NCI-H1105 (cell line): ENCODE measurements at places on chromosomes 7 and 10.

- no peak for DNase-seq
These were observed 24.2 kb upstream of the MACC1 start for GRCh38 chr7:20241194-20241910.

- DNase-seq: no peak
These were observed 32.5 kb downstream of the DYDC1 start for GRCh38 chr10:80324086-80324485.

DNA sequence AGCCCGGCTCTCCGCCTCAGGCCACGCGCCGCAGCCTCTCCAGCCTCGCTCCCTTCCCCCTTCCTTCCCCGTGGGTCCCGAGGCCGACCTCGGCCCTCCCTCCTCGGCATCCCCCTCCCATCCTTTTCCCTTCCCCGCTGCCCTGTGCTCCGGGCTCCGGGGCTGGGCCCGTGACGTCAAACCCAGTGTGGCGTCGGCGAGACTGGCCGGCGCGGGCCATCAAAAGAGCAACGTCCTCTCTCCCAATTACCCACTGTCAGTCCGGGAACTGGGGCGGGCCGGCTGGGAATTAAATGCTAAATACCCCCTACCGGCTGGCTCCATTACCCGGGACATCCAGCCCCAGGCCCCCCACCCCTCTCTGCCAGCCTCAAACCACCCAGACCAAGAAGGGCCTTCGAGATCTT is 2.6 kb upstream of the GATA3 start:
- DNase-seq: no peak

GRCh38 chr7:121038717-121039509 is 50.4 kb downstream of the CPED1 start:
- DNase-seq: no peak

GRCh38 chr10:109037978-109038377 is 885.3 kb downstream of the XPNPEP1 start:
- DNase-seq: no peak

DNA sequence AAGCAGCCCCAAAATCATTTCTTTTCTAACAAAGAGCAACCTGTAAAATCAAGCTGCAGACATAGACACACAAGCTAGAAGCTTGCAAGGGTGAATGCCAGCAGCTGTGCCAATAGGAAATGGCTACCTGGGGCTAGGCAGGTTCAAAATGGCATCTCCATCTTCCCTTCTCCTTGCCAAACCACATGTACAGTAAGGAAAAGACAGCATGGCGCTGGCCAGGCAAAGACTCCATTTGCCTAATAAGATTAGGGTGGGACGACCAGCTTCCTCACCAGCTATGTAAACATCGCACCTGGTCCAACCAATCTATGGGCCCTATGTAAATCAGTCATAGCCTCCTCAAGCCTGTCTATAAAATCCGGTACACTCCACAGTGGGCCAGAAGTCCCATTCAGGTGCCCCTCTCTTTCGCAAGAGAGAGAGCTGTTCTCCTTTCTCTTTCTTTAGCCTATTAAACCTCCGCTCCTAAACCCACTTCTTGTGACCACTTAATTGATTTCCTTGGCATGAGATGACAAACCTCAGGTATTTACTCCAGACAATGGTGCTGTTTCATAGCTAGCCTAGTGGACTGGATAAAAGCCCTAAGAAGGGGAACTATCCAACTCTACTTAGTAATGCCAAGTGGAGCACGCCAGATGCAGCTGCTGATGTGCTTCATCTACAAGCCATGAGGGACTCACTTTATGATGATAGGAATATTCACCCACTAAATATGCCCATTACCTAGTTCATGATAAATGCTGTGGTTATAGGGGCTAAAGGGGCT is 44.1 kb downstream of the HTR7 start:
- no peak for DNase-seq
